ENCODE measurements at places on chromosomes 6 and 20.

GRCh38 chr6:3768502-3768901 lies 17.0 kb upstream of the PXDC1 start:
- DNase-seq: no peak

GRCh38 chr20:64189530-64189966 lies 25.3 kb downstream of the MYT1 start:
- no peak for DNase-seq

DNA sequence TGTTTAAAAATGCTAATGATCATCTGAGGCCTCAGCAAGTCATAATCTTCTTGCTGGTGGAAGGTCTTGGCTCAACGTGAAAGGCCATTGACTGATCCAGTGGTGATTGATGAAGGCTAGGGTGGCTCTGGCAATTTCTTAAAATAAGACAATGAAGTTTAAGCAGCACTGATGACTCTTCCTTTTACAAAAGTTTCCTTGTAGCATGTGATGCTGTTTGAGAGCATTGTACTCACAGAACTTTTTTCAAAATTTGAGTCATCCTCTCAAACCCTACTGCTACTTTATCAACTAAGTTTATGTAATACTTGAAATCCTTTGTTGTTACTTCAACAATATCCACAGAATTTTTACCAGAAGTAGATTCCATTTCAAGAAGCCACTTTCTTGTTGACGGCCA lies 382.3 kb downstream of the ESR1 start:
- no peak for DNase-seq

GRCh38 chr20:23166563-23166962 lies 80.4 kb upstream of the CD93 start:
- no peak for DNase-seq

- no peak for DNase-seq
These were observed 3.9 kb upstream of the SHPRH start for GRCh38 chr6:145968051-145968450.

DNA sequence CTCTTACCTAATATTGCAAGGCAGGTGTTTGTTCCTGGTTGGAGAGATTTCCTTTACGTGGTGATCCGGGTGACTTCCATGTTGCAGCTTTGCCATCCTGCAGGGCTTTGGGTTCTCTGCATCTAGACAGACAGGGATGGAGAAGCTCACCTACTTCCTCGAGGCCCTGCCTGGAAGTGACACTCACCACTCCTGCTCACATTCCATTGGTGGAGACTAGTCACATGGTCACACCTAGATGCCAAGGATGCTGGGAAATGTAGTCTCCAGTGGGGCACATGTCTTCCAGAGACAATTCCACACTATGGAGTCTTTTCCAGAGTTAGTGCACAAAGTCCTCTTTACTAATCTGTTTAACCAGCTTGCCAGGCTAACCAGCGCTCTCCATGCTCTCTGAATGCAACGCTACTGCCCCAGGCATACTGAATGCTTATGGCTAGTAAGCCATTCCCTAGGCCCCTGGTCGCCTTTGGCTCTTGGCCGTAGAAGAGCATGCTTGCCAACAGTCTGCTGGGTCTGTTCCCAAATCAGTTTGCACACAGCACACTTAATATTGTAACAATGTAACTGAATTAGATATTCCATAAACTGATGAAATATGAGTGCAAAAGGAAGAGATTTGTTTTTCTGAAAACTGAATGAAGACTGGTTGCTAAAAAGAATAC lies 6.7 kb upstream of the KCNK15 start:
- DNase-seq: peak; percentile 44

GRCh38 chr20:38299963-38300362 lies 4.0 kb upstream of the BPI start:
- no peak for DNase-seq

GRCh38 chr6:106825156-106825555 lies 149.4 kb downstream of the CD24 start:
- no peak for DNase-seq

DNA sequence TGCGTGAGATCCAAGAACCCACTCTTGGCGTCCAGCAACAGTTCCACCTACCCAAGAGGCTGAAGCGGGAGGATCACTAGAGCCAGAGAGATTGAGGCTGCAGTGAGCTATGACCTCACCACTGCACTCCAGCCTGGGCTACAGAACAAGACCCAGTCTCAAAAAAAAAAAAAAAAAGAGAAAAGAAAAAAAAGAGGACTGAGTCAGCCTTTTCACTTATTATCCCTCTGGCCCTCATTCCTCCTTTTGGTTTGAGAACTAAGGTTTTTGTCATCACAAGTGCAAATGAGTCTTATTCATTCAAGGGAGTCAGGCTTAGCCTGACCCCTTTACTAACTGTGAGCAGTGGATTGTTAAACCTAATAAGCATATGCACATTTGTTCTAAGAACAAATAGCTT lies 37.9 kb upstream of the JARID2 start:
- DNase-seq: no peak

GRCh38 chr20:36175016-36175415 lies 20.5 kb downstream of the EPB41L1 start:
- no peak for DNase-seq

DNA sequence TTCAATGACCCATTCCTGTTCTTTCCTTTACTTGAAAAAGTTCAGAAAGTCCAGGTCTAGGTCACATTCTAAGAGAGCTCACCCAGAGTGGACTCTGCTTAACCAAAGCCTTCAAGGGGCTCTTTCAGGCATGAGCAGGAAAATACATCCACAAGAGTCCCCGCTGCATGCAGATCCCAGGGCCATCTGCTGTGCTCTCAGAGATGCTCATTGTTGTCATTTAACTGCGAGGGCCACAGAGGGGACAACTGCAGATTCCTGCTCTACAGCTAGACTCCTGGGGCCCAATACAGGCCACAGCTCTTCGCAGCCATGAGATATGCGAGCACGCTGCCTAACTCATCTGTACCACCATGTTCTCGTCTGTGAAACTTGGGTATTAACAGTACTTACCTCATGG lies 295.6 kb upstream of the QKI start:
- DNase-seq: no peak

GRCh38 chr6:31575952-31576685 lies 754 bp downstream of the TNF start:
- DNase-seq: no peak

- DNase-seq: no peak
These were observed 48.9 kb downstream of the DUSP22 start for GRCh38 chr6:340991-341827.

GRCh38 chr6:73968221-73968757 lies 272.3 kb downstream of the CD109 start:
- no peak for DNase-seq

- no peak for DNase-seq
These were observed 623.1 kb downstream of the PHF3 start for GRCh38 chr6:64258752-64259151.

GRCh38 chr6:95690328-95690727 lies 113.0 kb downstream of the MANEA start:
- DNase-seq: no peak

GRCh38 chr20:47295129-47295813 lies 61.2 kb downstream of the ZMYND8 start:
- no peak for DNase-seq

- DNase-seq: no peak
These were observed 46.6 kb downstream of the ZMYND8 start for GRCh38 chr20:47309806-47310426.

GRCh38 chr20:44979090-44979621 lies 12.8 kb downstream of the STK4 start:
- no peak for DNase-seq

GRCh38 chr6:169991031-169991390 lies 239.6 kb downstream of the ERMARD start:
- no peak for DNase-seq

DNA sequence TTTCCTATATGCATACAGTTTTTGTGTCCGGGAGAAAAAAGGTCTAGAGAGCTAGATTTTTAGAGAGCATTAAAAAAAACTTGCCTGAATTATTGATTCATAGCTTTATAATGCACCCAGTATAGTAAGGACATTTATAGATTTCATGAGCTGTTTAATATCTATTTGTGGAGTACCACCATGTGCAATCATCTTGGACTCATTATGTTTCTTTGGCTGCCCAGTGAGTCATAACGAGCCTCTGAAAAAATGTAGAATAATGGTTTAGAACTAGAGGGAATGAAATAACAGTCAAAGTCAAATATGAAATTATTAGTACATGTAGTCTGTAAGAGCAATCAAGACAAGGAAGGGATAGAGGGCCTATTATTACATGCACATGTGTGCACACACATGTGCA lies 350.0 kb downstream of the CD83 start:
- no peak for DNase-seq

DNA sequence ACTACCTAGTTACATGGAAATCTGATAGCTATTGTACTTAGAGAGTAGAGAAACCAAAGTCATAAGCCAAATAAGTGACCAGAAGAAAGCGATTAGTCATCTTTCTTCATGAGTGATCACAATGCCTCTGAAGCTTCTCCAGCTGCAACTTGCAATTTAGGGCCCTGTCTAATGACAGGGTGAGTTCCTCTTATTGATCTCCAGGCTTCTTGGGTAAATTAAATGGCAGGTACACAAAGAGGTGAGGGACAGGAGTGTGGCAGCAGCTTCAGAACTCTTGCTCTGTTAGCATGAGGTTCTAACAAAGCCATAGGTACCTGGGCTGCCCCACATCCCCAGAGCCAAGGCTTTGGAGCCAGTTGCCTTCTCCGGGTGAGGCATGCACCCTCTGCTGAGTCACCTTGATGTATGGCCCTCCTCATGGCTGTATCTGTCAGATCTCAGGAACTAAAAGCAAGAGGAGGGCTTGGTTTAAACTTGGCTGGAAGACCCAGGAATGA lies 60.8 kb downstream of the PRDM1 start:
- no peak for DNase-seq

- DNase-seq: peak; percentile 73
These were observed 9.9 kb downstream of the CYP21A2 start for GRCh38 chr6:32047855-32048766.

- DNase-seq: no peak
These were observed 69.4 kb upstream of the PRL start for GRCh38 chr6:22366214-22366613.

DNA sequence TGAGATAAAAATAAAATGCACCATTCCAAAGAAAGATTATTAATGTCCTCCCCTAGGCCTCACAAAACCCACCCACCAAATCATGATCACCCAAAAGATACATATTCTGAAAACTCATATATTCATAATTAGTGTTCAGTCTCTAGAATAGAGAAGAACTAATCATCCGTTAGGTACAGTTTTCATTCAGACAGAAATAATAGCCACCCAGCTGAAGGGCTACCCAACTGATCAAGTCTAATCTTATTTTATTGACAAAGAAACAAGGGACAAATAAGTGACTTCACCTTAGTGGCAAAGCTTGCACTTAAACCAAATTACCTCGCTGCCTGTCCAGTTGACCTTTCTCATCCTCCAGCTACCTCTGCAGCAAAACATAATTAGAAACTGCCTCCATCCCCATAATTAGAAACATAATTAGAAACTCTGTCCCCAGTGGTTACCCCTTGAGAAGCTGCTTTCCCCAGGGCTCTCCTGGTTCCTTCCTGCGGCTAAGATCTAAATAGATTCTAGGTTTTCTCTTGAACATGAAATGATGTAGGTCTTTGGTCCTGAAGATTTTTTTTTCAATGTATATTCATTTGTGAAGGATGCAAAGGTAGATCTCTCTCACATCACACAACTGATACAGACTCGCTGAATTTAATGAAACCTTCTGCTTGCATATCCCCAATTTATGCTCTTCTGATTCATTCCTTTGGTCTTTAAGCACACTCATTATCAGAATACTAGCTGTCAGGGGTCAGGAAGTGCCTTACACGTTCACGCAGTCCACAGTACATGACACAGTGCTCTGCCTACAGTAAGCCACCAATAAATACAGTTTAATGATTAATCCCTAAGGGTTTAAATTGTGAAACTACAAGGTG lies 46.3 kb downstream of the HBS1L start:
- DNase-seq: no peak

DNA sequence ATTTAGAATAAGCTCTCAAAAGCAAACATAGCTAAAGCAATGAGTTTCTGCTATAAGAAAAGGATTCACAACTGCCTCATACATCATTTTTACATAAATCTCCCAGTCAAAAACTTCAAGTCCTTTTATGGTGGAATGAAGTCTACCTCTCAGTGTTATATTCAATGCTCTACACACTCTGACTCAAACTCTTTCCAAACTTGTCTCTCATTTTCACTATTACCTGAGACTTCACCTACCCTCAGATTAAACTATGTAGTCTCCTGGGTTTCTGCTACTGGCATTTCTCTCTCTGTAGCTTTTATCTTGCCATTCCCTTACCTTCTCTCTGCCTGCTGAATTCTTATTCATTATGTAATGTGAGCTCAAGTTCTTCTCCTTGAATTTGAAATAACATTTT lies 11.4 kb downstream of the KIAA0408 start:
- DNase-seq: no peak

DNA sequence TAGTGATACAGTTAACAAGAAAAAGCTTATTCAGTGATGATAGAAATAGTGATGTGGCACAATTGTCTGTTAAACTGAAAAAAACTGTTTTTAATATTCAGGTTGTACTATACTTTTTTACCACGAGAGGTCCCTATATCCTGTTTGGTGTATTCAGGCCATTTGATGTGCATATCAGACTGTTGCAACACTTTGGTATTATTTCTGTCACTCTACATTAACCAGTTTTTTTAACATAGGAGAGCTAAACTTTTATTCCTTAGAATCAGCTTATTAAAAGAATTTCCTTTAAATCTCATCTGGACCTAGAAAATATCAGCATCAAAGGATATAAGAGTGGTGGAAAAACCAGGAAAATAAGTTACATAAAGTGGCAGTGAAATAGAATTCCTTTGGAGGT lies 36.8 kb downstream of the TSPYL4 start:
- no peak for DNase-seq

GRCh38 chr6:45423111-45423823 lies 45.5 kb upstream of the SUPT3H start:
- peak; percentile 50 for DNase-seq

DNA sequence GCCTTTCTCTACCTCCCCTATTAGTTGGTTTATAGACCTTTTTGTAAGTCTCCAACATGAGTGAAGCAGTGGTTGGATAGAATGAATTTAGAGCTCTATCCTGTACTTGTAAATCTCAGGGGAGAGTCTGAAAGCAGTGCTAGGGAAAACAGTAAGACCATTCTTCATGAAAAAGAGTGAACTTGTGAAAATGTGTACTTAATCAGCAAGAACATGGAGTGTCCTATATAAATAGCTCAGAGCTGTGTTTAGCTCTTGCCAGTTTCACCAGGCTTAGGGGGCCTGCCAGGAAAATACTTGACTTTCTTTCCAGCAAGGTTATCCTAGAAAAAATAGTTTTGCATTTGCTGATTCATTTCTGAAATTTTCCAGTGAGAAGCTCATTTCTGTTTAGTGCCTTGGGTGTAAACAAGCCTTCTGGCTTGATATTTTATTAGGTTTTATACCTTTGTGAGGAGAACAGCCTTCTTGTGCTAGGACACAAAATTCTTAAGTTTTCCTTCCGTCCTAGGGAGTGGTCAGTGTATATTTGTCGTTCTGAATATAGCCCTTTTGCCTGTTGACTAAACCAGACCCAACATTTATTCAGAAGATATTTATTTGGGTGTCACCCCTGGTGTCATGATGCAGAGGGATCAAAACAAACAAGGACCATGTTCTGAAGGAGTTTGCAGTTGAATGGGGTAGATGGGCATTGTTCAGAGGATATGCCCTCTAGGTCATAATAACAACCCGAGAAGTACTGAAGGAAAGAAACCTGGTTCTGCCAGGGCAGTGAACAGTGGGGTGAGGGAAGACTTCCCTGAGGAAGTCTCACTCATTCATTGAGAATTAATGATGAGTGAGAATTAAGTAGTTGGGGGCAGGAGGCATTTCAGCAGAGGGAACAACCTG lies 7.6 kb downstream of the ARFGEF2 start:
- no peak for DNase-seq

GRCh38 chr6:160273196-160273595 lies 14.6 kb upstream of the SLC22A2 start:
- DNase-seq: no peak

- peak; percentile 45 for DNase-seq
These were observed 11.3 kb upstream of the TFAP2A start for GRCh38 chr6:10425975-10426780.

Measured in endothelial cell (in vitro differentiated cells).